ENCODE measurements at places on chromosomes 13 and 19.

DNA sequence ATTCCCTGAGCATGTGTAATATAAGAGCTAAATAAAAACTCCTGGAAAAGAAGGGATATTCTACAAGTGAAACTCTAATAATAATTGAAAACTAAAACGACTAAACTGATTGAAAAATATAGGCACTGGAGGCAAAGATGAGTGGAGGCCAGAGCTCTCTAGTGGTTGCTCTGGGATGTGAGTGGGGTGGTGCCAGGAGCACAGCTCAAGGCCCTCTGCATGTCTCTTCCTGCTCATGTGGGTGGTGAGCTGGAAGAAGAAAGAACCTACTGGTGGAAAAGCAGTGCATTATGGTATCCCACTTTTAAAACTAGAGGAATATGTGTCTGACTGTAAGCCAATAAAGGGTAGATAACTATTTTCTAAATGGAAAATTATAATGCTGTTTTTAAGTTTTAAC is 15.8 kb upstream of the ARHGEF7 start:
- H3K4me3 ChIP-seq = no peak overlapping the region
- no peaks in the 10 kb centered on the region for H3K36me3 ChIP-seq
- no peaks in the 10 kb centered on the region for H3K4me1 ChIP-seq
- H3K27me3 ChIP-seq = peaks cover 48% of the 10 kb centered on the region
- DNase-seq = no peak

DNA sequence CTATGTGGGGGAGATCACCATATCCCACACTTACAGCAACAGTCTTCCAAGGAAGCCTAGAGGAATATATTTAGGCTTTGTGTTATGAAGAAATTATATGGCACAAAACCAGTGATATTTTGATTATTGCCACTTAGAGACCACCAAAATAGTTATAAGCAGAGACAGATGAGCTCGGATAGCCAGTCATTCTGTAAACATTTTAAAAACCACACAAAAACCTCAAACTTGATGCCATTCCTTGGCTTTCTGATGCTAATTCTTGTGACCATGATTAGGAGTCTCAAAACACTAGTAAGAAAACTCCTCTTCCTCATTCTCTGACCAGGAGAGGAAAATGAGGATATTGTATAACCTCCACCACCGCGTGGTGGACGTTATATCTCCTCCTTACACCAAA is 496.4 kb downstream of the FOXO1 start:
- no peak overlapping the region for H3K27ac ChIP-seq
- peaks cover 14% of the 10 kb centered on the region for H3K4me1 ChIP-seq
- no peak for DNase-seq
- no peak overlapping the region for H3K4me3 ChIP-seq
- H3K27me3 ChIP-seq = peaks cover 2% of the 10 kb centered on the region

- no peak overlapping the region for H3K27ac ChIP-seq
- DNase-seq = no peak
- no peak overlapping the region for H3K4me3 ChIP-seq
- H3K36me3 ChIP-seq = no peaks in the 10 kb centered on the region
- peaks cover 5% of the 10 kb centered on the region for H3K27me3 ChIP-seq
These were observed 85.2 kb downstream of the EDNRB start for GRCh38 chr13:77833331-77833863.

- H3K36me3 ChIP-seq = no peaks in the 10 kb centered on the region
- H3K4me1 ChIP-seq = no peaks in the 10 kb centered on the region
- DNase-seq = no peak
- H3K4me3 ChIP-seq = no peak overlapping the region
- no peak overlapping the region for H3K27ac ChIP-seq
These were observed 95.1 kb downstream of the RAB20 start for GRCh38 chr13:110466266-110466915.

DNA sequence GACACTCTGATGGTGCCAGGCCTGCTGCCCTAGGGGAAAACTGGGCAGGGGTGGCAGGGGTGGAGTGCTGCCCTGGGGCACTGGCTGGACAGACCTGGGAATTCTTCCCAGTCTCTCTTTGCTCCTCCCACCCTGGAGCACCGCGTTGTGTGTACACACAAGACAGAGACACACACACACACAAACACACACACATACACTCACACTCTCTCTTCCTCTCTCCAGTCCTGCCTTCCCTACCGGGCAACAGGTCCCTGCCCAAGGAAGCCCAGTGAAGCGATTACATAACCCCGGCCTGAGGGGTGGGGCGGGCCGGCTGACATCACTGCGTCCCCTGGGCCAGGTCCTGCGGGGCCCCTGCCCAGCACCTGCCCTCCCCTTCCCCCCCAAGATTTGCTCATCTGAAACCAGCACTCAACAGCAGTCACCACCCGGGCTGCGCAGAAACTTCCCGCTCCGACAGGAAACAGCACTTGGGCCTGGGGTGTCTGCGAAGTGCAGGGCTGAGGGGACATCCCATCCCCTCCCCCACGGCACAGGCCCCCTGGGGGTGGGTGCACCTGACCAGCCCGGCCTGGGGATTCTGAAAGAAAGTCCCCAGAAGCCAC is 1.2 kb downstream of the MKNK2 start:
- peak overlapping the region; percentile 82 for H3K4me3 ChIP-seq
- H3K27me3 ChIP-seq = no peaks in the 10 kb centered on the region
- peak overlapping the region; percentile 60 for H3K27ac ChIP-seq
- DNase-seq = peak; percentile 69

DNA sequence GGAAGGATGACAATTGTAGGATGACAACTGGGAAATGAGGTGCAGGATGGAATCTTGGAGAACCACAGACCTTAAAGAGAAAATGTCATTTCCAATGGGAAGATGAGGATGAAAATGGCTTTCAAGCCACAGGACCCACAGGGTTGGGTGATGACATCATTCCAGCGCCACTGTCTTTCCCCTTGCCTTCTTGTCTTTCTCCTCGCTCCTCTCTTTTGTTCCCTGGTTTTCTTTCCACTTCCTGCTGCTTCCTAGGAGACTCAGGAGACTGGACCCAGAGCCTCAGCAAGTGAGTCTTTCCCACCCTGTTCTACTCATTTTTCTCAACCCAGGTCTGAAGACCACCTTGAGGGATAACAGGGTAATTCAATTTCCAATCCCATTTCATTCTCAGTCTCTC is 548.8 kb downstream of the FGF9 start:
- peaks cover 1% of the 10 kb centered on the region for H3K27me3 ChIP-seq
- H3K36me3 ChIP-seq = no peaks in the 10 kb centered on the region
- no peak overlapping the region for H3K4me3 ChIP-seq
- H3K27ac ChIP-seq = no peak overlapping the region
- no peaks in the 10 kb centered on the region for H3K4me1 ChIP-seq

- peaks cover 2% of the 10 kb centered on the region for H3K27me3 ChIP-seq
- DNase-seq = no peak
- no peaks in the 10 kb centered on the region for H3K36me3 ChIP-seq
- no peak overlapping the region for H3K27ac ChIP-seq
These were observed 77.6 kb upstream of the STARD13 start for GRCh38 chr13:33362986-33363727.

DNA sequence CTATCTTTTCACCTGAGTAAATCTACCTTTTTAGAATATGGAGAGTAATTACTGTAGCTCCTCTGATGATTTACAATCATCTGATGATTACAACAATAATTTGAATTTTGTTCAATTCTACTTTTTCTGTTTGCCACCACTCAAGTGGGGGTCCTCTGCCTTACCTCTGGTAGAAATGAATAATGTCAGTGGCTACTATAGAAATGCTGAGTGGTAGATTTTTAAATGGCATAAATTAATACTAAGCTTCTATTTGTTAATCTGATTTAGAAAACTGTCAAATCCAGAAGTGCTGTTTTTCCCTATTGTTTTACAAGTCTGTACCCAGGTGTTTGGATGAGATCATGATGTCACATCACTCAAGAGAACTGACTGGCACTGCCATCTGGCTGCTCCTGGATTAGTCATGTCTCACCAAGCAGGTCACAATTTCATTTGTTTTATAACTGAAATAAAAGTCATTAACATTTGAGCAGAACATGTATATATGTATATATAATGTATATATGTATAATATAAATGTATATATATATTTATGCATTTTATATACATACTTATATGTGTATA is 494.8 kb downstream of the TBC1D4 start:
- no peak overlapping the region for H3K27ac ChIP-seq
- H3K27me3 ChIP-seq = no peaks in the 10 kb centered on the region
- DNase-seq = no peak
- no peaks in the 10 kb centered on the region for H3K4me1 ChIP-seq
- H3K36me3 ChIP-seq = no peaks in the 10 kb centered on the region

DNA sequence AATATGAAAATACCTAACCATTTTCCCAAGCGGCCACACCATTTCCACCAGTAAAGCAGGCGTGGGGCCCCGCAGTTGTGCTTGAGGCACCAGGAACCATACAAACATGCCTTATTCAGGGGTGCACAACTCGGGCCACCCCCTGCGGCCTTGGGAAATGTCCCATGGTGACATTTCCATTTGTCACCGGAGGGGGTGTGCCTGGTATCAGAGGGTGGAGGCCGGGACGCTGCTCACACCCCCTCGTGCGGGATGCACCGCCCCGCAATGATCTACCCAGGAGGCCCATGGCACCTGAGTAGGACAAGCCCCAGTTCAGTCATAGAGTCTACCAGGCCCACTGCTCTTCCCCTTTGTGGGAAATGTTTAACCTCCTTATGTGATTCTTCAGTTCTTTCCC is 218.8 kb downstream of the TEX29 start:
- H3K4me1 ChIP-seq = no peaks in the 10 kb centered on the region
- peaks cover 22% of the 10 kb centered on the region for H3K27me3 ChIP-seq
- no peak overlapping the region for H3K27ac ChIP-seq
- no peaks in the 10 kb centered on the region for H3K36me3 ChIP-seq

DNA sequence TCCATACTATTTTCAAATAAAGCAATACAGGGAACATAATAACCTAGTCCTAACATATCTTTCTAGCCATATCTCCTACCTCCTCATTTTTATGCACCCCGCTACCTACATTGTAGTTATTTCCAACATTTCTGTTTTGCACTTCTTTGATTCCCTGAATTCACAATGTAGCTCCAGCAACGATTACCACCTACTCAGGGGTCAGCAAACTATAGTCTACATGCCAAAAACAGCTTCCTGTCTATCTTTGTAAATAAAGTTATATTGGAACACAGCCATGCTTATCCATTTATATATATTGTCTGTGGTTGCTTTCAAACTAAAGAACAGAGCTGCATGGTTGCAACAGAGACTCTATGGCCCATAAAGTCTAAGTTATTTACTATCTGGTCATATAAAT is 16.7 kb downstream of the MYCBP2 start:
- no peak for DNase-seq
- H3K36me3 ChIP-seq = peaks cover 15% of the 10 kb centered on the region
- no peak overlapping the region for H3K27ac ChIP-seq
- no peak overlapping the region for H3K4me3 ChIP-seq

GRCh38 chr19:28377077-28377476 is 835.9 kb downstream of the UQCRFS1 start:
- no peaks in the 10 kb centered on the region for H3K4me1 ChIP-seq
- no peak overlapping the region for H3K4me3 ChIP-seq
- no peaks in the 10 kb centered on the region for H3K36me3 ChIP-seq
- no peaks in the 10 kb centered on the region for H3K27me3 ChIP-seq
- no peak overlapping the region for H3K27ac ChIP-seq

- peak overlapping the region; percentile 92 for H3K27ac ChIP-seq
- no peaks in the 10 kb centered on the region for H3K27me3 ChIP-seq
- H3K4me3 ChIP-seq = peak overlapping the region; percentile 75
- H3K4me1 ChIP-seq = peaks cover 68% of the 10 kb centered on the region
These were observed 64.4 kb upstream of the NPAS1 start for GRCh38 chr19:46954993-46955812.

- H3K36me3 ChIP-seq = no peaks in the 10 kb centered on the region
- DNase-seq = no peak
- peaks cover 18% of the 10 kb centered on the region for H3K27me3 ChIP-seq
These were observed 25.2 kb downstream of the ZNRF4 start for GRCh38 chr19:5480427-5480836.

- no peak overlapping the region for H3K4me3 ChIP-seq
- H3K4me1 ChIP-seq = peaks cover 10% of the 10 kb centered on the region
- DNase-seq = no peak
- H3K27me3 ChIP-seq = peaks cover 46% of the 10 kb centered on the region
- H3K36me3 ChIP-seq = no peaks in the 10 kb centered on the region
- no peak overlapping the region for H3K27ac ChIP-seq
These were observed 3.8 kb upstream of the RAB20 start for GRCh38 chr13:110565296-110565695.

GRCh38 chr13:100826441-100826840 is 151.8 kb upstream of the TMTC4 start:
- DNase-seq = no peak
- no peak overlapping the region for H3K27ac ChIP-seq
- peaks cover 7% of the 10 kb centered on the region for H3K27me3 ChIP-seq
- H3K36me3 ChIP-seq = no peaks in the 10 kb centered on the region

DNA sequence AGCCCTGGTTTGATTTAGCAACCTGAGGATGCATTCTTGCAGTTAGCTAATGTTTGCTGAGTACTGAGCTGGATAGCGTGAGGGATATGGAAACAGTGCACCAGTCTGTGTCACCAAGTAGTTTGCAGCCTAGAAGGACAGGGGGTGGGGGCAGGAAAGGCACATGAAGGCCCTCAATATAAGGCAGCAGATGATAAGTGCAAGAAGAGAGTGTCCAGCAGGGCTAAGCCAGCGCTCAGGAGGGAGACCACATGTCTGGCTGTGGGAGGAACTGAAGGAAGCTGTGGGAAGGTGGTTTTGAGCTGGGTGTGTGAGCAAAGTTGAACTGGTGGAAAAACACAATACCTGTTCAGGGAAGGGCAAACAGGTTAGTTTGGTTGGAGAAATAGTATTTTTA is 1.7 kb downstream of the CXCL17 start:
- H3K27ac ChIP-seq = peak overlapping the region; percentile 7
- H3K4me3 ChIP-seq = peak overlapping the region; percentile 5
- H3K4me1 ChIP-seq = peaks cover 24% of the 10 kb centered on the region
- DNase-seq = no peak
- no peaks in the 10 kb centered on the region for H3K27me3 ChIP-seq
- no peaks in the 10 kb centered on the region for H3K36me3 ChIP-seq

DNA sequence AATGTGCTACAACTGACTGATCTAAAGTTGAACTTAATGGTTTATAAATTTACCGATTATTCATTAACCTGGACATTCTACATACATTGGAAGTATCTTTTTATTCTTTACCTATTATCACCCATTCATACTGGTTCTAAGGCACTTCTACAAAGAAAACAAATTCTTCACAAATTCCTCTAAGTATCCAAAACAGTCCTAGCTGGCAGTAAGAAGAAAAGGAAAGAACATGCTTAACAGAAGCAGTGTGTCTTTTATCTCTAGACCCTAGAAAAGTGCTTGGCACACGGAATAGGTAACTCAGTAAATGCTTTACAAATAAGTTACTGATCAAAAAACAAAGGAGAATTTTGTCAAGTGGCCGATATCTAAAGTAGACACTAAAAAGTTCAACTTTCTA is 32.8 kb downstream of the TSC22D1 start:
- no peak for DNase-seq
- no peak overlapping the region for H3K4me3 ChIP-seq
- H3K36me3 ChIP-seq = no peaks in the 10 kb centered on the region
- H3K27ac ChIP-seq = no peak overlapping the region
- no peaks in the 10 kb centered on the region for H3K4me1 ChIP-seq
